Activated CD4-positive, alpha-beta T cell treated with anti-CD3 and anti-CD28 coated beads, Interleukin-2, amount 10 ng/mL, durations not matched to agents 7 days and 5 days (primary cell): ENCODE measurements at places on chromosomes 2 and 18.

DNA sequence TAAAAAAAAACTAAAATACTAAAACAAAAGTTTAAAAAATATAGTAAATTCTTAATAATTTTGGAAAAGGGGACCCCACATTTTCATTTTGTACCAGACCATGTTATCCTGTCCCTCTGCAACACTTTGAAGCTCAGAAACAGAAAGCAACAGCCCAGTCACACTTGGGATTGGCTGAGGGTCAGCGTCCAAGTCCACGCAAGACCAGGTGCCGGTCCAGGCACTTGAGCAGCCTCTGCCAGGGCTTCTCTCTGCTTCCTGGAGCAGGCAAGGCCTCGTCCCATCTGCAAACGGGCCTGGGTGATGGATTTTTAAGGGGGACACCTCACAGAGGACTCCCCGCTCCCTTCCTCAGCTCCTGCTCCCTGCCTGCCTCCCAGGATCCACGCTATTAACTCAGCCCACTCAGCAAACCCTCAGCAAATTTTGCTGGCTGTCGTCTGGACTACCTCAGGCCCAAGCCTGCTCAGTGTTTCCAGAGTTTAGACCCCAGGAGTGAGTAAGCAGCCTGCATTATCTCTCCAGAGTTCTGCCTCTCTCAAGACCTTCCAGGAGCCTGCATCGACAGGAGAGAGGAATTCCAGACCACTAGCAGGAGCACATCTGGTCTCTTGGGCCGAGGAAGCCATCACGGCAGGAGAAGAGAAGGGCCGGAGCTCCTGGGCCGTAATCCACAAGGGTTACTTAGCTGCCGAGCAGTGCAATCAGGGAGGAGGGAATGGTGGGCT, 88.7 kb upstream of the STPG4 start:
- no peak overlapping the region for H3K4me3 ChIP-seq
- H3K27ac ChIP-seq = no peak overlapping the region
- DNase-seq = no peak
- H3K36me3 ChIP-seq = no peaks in the 10 kb centered on the region

GRCh38 chr2:236703373-236703709, 133.7 kb downstream of the ACKR3 start:
- H3K36me3 ChIP-seq = no peaks in the 10 kb centered on the region
- H3K27ac ChIP-seq = no peak overlapping the region
- H3K4me3 ChIP-seq = no peak overlapping the region

- peak overlapping the region; percentile 90 for H3K27ac ChIP-seq
- H3K27me3 ChIP-seq = peaks cover 4% of the 10 kb centered on the region
- H3K4me1 ChIP-seq = peaks cover 43% of the 10 kb centered on the region
- H3K36me3 ChIP-seq = no peaks in the 10 kb centered on the region
- DNase-seq = peak; percentile 16
- H3K4me3 ChIP-seq = no peak overlapping the region
These were observed 1.1 kb upstream of the GPR55 start for GRCh38 chr2:230925879-230926765.

GRCh38 chr2:191265311-191266170, 20.3 kb downstream of the MYO1B start:
- no peaks in the 10 kb centered on the region for H3K27me3 ChIP-seq
- H3K4me1 ChIP-seq = no peaks in the 10 kb centered on the region
- H3K36me3 ChIP-seq = no peaks in the 10 kb centered on the region
